ENCODE measurements at places on chromosomes 2 and 18.
A peak's percentile ranks its signal among the peaks of the same experiment; 100 is the strongest.

GRCh38 chr2:48319863-48320262 lies 210.1 kb upstream of the STON1 start:
- no peak for DNase-seq

DNA sequence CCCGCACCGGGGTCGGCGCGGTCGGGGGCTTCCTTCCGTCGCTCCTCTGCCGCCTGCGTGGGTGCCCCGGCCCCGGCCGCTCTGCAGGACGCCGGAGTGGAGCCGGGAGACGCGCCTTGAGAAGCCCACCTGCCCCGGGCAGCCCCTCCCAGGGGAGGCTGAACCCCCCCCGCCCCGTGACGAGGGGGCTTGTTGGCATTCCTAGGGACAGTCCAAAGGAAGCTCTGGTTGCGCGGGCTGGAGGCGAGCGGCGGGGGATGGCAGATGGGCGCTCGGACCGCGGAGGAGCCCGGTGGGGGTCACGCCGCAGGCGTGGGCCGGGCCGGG lies 133.5 kb upstream of the MGAT5 start:
- DNase-seq = no peak

GRCh38 chr2:37781028-37781427 lies 109.6 kb upstream of the CDC42EP3 start:
- DNase-seq = peak; percentile 60

GRCh38 chr2:118705032-118705431 lies 142.4 kb downstream of the EN1 start:
- DNase-seq = peak; percentile 74

- DNase-seq = no peak
Observed at GRCh38 chr2:68612765-68613519, 30.4 kb upstream of the PROKR1 start.

- DNase-seq = no peak
Observed at GRCh38 chr2:105675841-105676240, 68.9 kb upstream of the NCK2 start.

GRCh38 chr2:10538224-10538894 lies 90.2 kb upstream of the ODC1 start:
- peak; percentile 44 for DNase-seq

- DNase-seq = no peak
Observed at GRCh38 chr2:217154923-217155322, 295.1 kb upstream of the TNP1 start.

- peak; percentile 62 for DNase-seq
Observed at GRCh38 chr2:191666732-191667131, 11.2 kb upstream of the NABP1 start.

DNA sequence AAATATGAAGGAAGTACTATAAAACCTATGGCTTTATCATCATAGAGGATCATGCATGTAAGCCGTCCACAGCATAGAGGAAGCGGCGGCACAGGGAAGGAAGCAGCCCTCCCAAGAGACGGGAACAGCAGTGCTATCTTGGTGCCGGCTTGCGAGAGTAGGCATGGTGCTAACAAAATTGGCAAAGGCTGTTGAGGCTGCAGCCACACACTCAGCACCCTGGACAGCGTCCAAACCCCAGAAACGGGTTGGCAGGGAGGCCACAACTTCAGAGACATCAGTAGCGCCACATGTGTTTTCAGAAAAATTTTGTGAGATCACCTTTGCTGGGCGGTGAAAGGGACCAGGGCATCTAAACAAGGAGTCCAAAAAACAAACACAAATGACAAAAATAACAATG lies 37.7 kb downstream of the NETO1 start:
- peak; percentile 1 for DNase-seq

- DNase-seq = no peak
Observed at GRCh38 chr18:55877321-55877720, 289.3 kb upstream of the TCF4 start.

GRCh38 chr18:46155641-46156051 lies 51.5 kb downstream of the HAUS1 start:
- peak; percentile 85 for DNase-seq

- no peak for DNase-seq
Observed at GRCh38 chr2:45953376-45954027, 302.0 kb downstream of the PRKCE start.

- DNase-seq = peak; percentile 71
Observed at GRCh38 chr2:203670939-203671338, 35.5 kb upstream of the CD28 start.

- no peak for DNase-seq
Observed at GRCh38 chr2:180947208-180947689, 33.2 kb upstream of the UBE2E3 start.

DNA sequence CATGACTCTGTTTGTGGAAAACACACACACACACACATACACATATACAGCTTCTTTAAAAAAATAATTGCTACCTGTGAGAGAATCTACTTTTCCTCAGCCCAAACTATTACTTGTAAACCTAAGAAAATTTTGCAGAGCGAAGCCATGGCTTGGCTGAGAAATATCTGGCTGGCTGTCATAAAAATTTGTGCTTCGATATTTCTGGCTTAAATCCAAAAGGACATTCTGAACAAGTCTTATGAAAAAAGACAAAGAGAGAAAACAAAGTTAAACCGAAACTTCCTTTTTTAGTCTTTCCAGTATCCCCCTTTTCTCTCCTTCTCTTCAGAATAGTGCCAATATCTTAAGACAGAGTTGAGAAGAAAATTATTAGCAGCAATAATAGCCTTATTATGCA lies 2048.0 kb downstream of the SUCLG1 start:
- DNase-seq = peak; percentile 20

DNA sequence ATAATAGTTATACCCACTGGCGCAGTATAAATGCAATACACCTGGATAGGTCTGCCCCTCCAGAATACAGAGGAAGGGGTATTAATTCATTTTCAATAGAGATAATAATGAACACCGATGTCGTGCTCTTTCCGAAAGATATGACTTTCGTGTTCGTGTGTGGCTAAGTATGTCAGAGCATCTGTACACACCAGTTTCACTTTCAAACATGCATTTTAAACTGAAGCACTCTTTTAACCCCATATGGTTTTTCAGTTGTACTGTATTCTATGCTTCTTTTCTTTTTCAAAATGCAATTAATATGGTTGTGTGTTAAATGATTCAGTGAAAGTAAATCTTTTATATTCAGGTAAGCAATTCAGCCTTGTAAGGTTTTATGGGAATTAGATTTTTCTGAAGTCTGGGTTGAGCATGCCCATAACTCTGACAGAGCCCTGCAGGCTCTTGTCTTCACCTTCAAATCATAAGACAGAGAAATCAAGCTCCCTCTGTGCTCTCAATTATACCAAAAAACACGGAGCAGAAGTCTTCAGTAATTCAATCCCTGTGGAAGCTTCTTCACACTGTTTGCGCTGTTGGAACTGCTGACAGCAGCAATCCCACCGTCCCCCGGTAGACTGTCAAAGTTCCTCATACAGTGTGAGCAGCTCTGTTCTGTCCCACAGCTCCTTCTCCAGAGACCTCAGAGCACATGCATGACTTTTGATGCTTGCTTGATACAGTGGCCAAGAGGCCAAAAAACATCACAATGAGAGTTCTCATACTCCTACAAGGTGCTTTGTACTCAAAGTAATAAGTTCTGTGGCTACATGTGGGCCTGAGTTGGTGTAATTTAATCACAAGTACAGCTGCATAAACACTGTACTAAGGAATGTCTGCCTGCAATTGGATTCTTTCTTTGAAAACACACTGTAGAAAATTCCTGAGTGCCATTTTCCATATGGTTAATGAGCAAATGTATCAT lies 186.8 kb downstream of the ZNF521 start:
- peak; percentile 24 for DNase-seq

GRCh38 chr2:118112771-118113334 lies 24.6 kb downstream of the INSIG2 start:
- DNase-seq = peak; percentile 64

GRCh38 chr2:237901932-237902850 lies 42.8 kb downstream of the RAMP1 start:
- no peak for DNase-seq

DNA sequence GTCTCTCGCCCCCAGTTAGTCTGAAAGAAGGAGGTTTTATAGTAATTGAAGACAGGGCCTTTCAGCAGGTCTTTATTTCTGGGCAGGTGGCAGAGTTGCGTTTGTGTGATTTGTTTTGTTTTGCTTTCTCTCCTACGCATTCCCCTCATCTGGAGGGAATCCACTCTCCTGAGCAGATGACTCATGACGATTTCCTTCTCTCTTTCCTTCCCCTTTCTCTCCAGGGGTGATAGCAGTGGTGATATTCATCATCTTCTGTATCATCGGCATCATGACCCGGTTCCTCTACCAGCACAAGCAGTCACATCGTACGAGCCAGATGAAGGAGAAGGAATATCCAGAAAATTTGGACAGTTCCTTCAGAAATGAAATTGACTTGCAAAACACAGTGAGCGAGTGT lies 888.8 kb downstream of the CNTNAP5 start:
- peak; percentile 6 for DNase-seq

DNA sequence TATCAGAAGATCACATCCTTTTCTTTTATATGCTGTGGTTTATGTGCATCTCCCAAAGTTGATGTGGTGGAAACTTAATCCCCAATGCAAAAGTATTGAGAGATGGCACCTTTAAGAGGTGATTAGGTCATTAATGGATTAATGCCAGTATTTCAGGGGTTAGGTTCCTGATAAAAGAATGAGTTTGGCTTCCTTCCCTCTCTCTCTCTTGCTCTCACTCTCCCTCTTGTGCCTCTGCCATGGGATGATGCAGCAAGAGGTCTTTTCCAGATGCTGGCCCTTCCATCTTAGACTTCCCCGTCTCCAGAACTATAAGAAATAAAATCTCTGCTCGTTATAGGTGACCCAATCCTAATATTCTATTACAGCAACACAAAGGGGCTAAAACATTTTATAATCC lies 85.0 kb downstream of the TTC27 start:
- peak; percentile 84 for DNase-seq

GRCh38 chr2:232473467-232473890 lies 14.2 kb downstream of the ECEL1 start:
- peak; percentile 21 for DNase-seq

DNA sequence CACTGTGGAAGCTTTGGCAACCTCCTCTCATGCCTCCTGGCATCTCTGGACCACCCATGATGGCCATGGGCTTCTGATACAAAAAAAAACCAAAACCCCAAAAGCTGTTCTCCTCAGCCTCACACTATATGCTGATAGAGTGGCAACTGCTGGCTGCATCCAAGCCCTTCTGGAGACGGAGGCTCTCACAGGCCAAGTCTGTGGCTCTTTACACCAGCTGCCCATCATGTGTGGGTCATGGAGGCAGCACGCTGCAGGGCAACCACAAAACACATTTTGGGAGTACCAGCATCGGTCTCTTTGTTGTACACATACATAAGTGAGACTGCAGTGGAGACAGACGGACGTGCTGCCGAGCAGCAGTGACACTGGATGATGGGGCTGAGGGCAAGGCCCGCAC lies 45.3 kb downstream of the SP110 start:
- DNase-seq = no peak

DNA sequence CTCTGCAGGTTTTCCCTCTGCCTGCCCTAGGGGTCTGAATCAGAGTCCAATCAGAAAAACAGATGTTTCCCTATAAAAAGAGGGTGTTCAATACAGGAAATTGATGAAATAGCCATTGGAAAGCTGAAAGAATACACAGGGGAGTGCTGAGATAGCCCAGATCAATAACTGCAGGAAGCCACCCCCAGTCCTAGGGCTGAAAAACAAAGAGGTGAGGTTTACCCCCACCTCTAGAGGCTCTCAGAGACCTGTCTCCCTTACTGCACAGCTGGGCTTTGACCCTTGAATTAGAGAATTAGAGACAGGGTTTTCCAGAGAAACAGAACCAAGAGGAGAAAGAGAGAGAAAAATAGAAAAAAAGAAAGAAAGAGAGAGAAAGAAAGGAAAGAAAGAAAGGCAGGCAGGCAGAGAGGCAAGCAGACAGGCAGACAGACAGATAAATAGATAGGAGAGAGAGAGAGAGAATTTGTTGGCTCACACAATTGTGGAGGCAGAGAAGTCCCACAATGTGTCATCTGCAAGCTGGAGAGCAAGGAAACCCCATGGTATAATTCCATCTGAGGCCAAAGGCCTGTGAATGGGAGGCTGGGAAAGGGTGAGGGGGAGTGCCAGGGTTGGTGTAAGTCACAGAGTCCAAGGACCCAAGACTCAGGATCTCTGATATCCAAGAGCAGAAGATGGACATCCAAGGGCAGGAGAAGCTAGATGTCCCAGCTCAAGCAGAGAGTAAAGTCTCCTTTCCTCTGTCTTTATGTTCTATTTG lies 18.9 kb upstream of the ME2 start:
- no peak for DNase-seq

GRCh38 chr2:50879457-50879856 lies 152.5 kb downstream of the NRXN1 start:
- no peak for DNase-seq

DNA sequence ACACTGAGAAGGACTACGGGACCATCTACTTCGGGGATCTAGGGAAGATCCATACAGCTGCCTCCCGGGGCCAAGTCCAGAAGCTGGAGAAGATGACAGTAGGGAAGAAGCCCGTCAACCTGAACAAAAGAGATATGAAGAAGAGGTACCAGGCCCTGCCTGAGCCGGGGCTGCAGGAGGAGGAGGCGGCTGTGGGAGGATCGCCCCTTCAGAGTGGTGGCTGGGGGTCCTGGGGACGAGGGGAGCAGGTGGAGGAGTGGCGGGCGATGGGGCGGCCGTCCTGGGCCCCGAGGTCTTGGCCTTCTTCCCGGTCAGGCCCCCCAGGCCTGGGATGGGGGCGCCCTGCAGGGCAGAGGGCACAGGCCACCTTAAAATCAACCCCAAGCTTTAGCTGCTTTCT lies 524 bp downstream of the ANKRD30B start:
- DNase-seq = no peak

DNA sequence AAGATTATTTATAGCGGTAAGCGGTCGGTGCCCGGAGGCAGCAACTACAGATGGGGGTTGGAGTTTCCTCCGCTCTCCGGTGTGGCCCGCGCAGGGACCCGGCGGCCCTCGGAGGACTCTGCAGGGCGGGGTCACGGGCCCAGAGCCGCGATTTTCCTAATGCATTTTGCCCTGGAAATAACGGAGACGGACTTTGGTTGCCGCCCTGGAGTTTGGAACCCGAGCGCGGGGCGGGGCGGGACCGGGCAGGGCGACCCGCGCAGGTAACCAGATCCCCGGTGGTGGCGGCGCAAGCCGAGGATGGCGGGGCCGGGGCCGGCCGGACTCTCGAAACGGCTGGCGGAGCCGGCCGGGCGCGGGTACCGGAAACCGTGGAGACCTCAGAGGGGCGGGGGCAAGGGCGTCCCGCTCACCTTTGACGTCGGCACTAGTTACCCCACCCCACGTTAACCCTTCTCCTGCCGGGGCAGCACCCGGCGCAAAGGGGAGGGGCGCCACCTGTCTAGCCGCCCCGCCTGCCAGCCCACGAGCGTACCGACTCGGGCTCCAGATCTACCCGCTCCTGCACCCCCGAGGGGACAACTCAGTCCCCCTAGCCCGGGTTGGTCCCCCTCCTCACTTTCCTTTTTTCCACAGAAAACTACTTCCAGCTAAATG lies 2.9 kb downstream of the CYP26B1 start:
- DNase-seq = no peak

- DNase-seq = no peak
Observed at GRCh38 chr2:126719833-126720351, 63.9 kb downstream of the GYPC start.

DNA sequence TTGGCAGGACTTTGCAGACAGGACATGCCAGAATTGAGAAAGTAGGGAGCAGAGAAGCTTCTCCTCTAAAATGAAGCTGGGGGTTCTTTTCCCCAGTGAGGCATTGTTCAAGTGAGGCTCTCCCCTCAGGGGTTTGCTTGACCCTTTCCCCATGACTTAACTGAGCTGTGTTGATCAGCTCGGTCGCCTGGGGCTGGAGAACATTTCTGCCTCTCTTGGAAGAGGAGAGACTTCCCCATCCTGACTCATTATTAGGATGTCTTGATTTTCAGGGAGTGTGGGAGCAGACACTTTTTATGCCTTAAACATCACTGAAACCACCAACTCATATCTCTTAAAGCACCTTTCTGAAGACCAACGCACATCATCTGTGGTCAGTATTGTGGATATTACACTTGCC lies 27.9 kb upstream of the GLI2 start:
- no peak for DNase-seq

All from fibroblast of pulmonary artery (primary cell).